Occipital lobe (tissue), 3 donors: ENCODE measurements at places on chromosomes 13 and 19.

DNA sequence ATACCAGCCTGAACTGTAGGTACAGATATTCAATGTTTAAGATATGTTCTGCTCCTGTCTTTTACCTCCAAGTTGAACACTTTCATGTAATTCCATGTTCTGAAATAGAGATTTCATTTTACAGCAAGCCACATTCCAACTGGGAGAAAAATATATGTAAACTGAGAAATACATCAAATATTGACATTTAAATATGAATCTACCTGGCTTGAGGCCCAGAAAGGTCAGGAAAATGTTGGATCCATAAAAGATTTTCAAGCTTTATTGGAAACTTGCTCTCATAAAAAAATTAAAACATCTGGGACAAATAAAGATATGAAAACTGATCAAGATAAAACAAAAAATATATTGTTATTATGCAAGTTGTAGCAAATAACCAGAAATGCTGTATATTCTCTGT lies 1078.7 kb upstream of the ATXN8OS start:
- no peak for DNase-seq

GRCh38 chr19:29495901-29496441 lies 29.8 kb upstream of the VSTM2B start:
- DNase-seq = no peak

GRCh38 chr13:40585911-40586471 lies 80.5 kb downstream of the FOXO1 start:
- no peak for DNase-seq

DNA sequence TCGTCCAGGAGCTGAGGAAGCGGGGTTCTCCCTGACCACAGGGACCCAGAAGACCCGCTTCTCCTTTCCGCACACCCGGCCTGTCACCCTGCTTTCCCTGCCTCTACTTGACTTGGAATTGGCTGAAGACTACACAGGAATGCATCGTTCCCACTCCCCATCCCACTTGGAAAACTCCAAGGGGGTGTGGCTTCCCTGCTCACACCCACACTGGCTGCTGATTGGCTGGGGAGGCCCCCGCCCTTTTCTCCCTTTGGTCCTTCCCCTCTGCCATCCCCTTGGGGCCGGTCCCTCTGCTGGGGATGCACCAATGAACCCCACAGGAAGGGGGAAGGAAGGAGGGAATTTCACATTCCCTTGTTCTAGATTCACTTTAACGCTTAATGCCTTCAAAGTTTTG lies 18.9 kb downstream of the VASP start:
- DNase-seq = peak; percentile 29

GRCh38 chr13:98460516-98460915 lies 116.4 kb downstream of the STK24 start:
- no peak for DNase-seq

GRCh38 chr19:41323430-41324125 lies 13.6 kb downstream of the CCDC97 start:
- peak; percentile 24 for DNase-seq
